ENCODE measurements at places on chromosomes 2 and 18. TPM values are rescaled to one million over a fixed set of nuclear protein-coding genes. Genes with fewer than 3 reads are reported as not detected.

DNA sequence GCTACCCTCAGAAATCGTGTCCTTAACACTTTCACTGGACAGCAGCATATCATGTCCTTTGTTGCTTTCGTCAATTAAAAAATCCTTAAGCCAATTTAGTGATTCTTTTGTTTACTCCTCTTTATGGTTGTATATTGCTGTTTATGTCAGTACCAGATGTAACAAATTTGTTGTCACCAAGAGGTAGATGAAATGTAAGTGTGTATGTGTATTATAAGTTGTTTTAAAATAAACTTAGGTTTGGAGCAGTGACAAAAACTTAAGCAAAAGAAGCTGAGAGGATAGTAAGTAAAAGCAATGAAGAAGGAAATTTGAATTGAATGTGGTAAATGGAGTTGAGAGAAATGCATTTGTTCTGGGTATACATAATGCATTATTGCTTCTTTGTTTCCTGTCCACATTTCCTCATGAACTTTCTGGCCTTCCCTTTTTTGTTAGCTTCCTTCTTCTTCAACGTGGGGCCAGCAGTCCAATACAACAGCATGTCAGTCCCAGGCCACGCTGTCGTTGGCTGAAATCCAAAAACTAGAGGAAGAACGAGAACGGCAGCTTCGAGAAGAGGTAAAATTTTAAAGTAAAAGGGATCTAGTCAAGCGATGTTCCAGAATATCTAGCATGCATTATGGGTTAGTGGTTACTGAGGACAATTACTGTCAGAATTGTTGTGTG is 30.5 kb upstream of the SNORC start:
- DNase-seq: peak; percentile 47

- no peak for DNase-seq
Observed at GRCh38 chr18:3036108-3036507, 23.2 kb upstream of the LPIN2 start.

GRCh38 chr18:34971313-34971712 is 69.9 kb upstream of the MAPRE2 start:
- no peak for DNase-seq

CHRND gene
- total RNA-seq: not detected

DNA sequence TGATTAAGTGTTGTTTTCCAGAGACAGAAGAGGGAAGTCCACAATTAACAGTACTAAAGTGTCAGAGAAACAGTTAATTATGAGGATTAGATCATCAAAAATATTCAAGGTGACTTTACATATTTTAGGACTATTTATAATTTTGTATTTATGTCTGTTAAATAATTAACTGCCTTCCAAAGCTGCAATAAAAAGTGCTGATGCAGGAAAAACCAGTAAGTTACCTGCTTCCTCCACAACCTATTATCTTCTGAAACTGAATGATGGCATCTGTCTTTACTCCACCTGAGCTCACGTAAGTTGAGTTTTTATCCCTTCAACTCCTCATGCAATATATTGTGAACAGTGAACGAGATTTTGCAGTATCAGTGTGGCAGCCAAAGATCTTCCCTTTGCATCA is 570.7 kb downstream of the THSD7B start:
- no peak for DNase-seq

DNA sequence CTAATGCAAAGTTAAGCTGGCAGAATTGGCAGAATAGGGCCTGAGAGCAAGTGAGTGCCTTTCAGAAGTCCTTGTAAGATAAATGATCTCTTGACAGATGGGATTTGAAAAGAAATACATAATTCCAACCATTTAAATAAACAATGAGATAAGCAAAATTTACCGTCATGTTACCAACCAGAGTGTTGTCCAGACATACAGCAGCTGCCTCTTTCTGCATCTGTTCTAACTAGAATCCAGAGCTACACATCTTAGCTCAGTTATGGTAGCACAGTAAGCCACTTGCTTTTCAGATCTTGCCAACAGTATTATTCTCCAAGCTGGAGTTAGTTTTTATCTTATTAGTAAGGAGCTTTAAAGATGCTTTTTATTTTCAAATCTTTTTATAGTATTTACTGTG is 179.6 kb downstream of the BARD1 start:
- no peak for DNase-seq

DNA sequence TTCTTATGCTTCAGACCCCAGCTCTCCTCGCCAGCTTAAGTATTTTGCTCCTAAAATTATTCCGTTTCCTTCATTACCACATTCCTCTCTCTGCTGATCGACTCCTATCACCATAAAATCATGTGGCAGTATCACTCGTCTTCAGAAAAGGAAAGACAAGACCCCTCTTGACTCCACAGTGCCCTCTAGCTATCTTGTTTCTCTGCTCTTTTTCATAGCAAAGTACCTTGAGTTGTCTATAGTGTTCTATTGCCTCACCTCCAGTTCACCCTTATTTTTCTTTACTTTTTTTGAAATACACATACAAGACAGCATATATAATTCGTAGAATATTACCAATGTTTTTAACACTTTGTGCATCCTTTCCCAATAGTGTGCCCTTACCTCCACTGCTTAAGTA is 273.2 kb upstream of the SIX3 start:
- DNase-seq: no peak

TUBA4B gene
- not detected for total RNA-seq
